ENCODE measurements at places on chromosomes 3 and 15.

- DNase-seq = no peak
Observed at GRCh38 chr15:101451266-101451799, 38.2 kb downstream of the PCSK6 start.

- DNase-seq = no peak
Observed at GRCh38 chr3:88291486-88291885, 141.7 kb downstream of the C3orf38 start.

GRCh38 chr3:159236321-159236720, 434.5 kb downstream of the MFSD1 start:
- DNase-seq = no peak

DNA sequence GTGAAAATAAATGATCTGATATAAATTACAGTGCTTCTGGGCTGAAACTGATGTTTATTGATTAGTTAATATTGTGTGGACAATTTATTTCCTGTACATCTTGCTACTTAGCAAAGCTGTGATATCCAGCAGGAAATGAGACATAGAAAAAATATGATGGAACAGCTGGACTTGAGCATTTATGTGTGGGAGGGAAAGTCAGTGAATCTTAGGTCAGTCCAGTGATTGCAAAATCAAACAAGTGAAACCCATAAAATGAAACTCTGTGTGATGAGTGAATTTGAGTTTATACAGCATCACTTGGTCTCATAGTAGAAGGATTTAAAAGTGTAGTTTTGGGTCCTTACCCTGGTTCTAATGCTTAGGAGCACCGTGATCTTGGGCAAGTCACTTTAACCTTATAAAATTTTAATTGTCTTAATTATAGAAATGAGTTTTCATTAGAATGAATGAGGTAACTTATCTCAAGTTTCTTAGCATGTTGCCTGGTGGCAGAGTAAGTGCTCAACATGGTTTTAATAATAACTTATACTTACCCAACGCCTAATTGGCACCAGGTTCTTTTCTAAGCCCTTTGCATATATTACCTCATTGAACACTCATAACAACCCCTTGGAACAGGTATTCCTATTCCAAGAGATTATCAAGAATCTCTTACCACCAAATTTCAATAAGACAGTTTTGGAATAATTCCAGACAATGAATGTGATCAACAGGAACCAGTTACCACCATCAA, 194.6 kb downstream of the ADAMTSL3 start:
- DNase-seq = no peak

DNA sequence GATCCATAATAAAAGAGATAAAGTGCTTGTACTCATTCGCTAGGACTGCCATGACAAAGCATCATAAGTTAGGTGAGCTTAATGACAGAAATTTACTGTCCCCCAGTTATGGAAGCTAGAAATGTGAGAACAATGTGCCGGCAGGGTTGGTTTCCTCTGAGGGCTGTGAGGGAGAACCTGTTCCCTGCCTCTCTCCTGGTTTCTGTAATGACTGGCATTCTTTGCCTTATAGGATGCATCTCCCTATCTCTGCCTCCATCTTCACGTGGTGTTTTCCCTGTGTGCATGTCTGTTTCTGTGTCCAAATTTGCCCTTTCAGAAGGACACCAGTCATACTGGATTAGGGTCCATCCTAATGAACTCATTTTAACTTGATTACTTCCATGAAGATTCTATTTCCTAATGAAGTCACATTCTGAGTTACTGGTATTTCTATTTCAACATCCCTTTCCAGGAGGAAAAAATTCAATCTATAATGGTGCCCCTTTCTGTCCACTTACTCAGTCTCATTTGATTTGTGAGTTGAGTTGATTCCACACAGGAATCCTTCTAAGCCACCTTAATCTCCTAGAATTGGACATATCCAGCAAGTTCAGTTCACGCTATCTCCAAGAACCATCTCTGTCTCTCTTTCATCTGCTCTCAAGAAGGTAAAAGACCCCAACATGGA, 71.2 kb upstream of the LIPC start:
- no peak for DNase-seq
